Esophagus mucosa (tissue), 1 donor: ENCODE measurements at places on chromosomes 7 and 10. TPM values are rescaled to one million over a fixed set of nuclear protein-coding genes. Genes with fewer than 3 reads are reported as not detected.

Gene STAM
- total RNA-seq, result 15.9 TPM

Gene SEPTIN7
- total RNA-seq, result 102 TPM

Gene CALCR
- total RNA-seq, result not detected

Gene SPDYE1
- total RNA-seq, result not detected

Gene PRRT4
- 1.3 TPM for total RNA-seq

Gene CFAP69
- 1.1 TPM for total RNA-seq

Gene FOXL3
- total RNA-seq, result not detected

Gene SPDYE8
- not detected for total RNA-seq

Gene UPK3B
- total RNA-seq, result 9.6 TPM

Gene PSPH
- total RNA-seq, result 27.5 TPM

DNA sequence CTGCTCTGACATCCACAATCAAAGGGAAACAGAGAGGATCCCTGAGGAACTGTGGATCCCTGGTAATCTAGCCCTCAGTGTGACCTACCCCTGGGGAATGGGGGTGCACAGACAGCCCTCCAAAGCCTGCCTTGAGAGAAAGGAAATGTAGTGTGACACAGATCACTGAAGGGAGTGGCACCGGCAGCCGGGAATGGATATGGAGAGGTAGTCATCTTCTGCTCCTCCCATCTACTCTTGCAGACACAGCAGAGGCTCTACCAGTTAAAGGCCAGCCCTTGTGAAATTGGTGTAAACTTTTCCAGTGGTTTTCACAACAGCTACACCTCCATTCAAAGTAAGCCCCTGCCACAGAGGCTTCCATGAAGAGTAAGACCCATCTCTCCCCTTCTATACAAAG lies 144.4 kb downstream of the PCDH15 start:
- ATAC-seq, result no peak

GRCh38 chr10:49322371-49323170 lies 23.6 kb downstream of the C10orf71 start:
- ATAC-seq, result no peak

- no peak for ATAC-seq
Measured at GRCh38 chr10:31381766-31382316, 62.8 kb downstream of the ZEB1 start.

DNA sequence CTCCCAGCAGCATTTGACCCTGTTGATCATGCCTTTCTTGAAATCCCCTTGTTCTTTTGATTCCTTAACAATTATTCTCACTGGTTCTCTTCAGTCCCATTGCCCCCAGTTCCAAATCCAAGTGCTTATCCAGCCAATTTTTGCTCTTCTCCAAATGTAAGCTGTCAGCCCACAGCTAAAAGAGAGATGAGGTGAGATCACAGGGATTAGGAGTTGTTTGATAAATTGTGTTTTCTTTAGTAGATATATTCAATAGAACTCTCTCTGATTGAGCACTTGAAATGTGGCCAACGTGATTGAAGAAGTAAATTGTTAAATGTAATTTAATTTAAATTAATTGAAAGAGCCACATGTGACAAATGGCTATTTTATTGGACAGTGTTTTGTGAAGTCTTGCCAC lies 76.6 kb upstream of the NME8 start:
- no peak for ATAC-seq

GRCh38 chr10:48606530-48607355 lies 1.9 kb upstream of the ARHGAP22 start:
- no peak for ATAC-seq

DNA sequence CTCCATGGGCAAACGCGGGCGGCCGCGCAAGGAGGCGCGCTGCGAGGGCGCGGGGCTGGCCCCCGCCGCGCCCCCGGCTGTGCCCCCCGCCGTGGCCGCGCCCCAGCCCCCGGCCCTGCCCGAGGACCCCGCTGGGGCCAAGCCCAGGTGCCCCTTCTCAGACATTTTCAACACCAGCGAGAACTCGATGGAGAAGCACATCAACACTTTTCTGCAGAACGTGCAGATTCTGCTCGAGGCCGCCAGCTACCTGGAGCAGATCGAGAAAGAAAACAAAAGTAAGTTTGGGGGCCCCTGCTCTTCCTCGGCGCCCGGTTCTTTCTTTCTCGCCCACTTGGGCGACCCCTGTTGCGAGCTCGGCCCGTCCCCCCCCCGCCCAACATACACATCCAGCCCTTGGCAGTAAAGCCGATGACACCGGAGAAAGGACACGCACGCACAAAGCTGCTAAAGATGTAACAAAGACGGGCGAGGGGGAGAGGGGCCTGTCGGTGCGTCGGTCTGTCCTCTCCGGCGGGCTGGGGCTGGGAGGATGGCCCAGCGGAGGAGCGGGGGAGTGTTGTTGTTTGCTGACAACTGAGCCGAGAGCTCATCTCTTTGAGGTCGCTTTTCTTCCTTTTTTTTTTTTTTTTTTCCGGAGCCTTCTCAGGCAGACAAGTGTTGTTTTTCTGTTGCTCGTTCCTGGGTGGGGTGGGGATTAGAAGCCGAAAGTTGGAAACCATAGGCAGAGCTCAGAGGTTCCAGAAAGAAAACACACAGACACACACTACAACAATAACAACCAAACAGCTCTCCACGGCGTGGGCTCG lies 604 bp downstream of the MXI1 start:
- ATAC-seq, result no peak

DNA sequence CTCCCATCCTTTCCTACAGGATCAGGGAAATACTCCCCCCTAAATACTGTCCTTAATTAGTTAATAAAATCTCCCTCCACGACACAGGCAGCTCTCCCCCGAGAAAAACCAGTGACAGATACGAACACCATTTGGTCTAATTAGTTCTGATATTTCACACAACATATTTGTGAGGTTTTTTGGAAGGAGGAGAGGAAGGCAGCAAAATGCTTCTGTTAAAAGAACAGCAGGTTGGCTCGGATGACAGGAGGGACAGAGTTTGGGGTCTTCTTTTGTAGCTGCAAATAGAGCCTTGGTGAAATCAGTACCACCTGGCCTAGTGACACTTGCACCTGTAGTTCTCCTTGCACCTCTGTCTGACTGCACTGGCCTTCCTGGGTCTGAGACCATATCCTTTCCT lies 507.0 kb downstream of the PLXNA4 start:
- ATAC-seq, result no peak

DNA sequence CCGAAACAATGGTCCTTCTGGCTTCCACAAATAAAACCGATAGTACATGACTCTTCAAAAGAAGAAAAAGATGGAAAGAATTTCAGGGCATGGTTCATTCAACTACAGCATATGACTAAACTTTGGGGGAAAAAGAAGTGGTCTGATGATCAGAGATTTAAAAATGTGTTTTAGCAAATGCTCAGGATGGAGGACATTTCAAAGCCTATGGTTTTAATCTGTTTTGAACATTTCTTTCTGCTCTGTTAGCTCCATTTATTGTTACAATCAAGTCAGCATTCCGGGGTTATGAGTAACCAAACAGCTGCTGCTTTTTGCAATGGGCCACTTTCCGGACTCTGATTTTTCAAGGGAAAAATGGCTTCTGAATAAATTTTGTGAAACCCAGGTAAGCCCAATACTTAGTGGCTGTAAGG lies 142.4 kb downstream of the CUBN start:
- no peak for ATAC-seq

GRCh38 chr10:77016278-77016815 lies 621.3 kb downstream of the KCNMA1 start:
- no peak for ATAC-seq

GRCh38 chr7:30048582-30048981 lies 20.4 kb downstream of the PLEKHA8 start:
- ATAC-seq, result no peak

DNA sequence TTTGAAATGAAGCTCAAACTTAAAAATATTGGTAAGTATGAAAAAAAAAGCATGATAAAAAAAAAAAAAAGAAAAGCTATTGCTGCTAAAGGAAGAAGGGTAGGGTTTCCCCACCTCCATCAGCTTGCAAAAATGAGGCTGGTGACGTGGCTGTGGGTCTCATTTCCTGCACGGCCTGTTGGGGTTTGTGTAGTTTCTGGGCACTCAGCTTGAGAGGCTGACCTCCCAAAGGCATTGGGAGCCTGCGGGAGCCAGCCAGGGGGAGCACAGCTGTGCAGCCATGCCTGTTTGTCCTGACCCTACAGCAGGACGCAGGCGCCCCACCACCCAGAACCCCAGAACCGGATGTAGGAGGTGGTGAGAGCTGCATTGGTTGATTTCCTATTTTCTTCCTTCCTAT lies 48.8 kb upstream of the CARD11 start:
- peak; percentile 41 for ATAC-seq

DNA sequence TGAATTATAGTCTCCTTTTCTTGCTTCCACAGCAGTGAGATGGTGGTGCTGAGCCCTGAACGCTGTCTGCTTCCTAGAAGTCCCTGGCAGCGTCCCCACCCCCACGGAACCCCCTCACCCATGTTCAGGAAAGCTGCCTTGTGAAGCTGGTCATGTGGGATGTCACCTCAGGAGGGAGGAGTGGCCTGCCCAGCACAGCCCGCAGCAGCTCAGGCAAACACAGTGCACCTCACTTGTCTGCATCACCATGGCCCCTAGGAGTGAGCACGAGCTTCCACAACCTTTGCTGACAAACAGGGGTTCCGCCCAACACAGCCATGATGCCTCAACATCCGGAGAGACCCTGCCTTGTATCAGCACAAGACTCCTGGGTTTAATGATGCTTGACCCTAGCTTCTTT lies 508.9 kb downstream of the RPS24 start:
- ATAC-seq, result no peak

GRCh38 chr10:77932016-77932715 lies 5.6 kb upstream of the DLG5 start:
- no peak for ATAC-seq
